Activated T-helper 9 cell treated with anti-CD3 and anti-CD28 coated beads, Interleukin-2, amount 50 U/mL, for 16 hours (primary cell): ENCODE measurements at places on chromosomes 5 and 9.

- peak; percentile 39 for DNase-seq
Observed at GRCh38 chr5:111550282-111551020, 38.1 kb upstream of the STARD4 start.

DNA sequence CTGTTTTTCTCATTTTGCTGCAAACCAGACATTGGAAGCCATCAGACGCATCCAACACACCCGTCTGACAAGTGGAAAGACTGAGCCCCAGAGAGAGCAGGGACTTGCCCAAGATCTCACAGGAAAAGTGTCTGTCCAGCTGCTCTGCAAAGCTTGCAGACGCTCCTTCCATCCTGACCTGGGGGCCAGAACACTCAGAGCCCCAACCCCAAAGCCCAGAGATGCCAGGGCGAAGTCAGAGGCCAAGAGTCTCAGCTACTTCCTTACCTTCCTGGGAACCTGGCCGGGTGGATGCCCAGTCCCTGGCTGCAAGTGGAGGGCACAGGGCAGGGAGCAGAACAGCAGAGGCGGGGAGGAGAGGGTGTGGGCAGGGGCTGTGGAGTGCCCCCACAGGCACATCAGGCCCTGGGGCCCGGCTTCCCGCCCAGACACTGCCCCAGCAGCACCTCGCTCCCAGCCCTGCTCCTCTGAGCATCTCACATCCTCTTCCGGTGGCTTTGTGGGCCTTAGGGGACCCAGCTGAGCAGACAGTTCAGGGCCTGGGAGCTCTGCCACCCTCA, 9.7 kb upstream of the RALGDS start:
- DNase-seq, result no peak

DNA sequence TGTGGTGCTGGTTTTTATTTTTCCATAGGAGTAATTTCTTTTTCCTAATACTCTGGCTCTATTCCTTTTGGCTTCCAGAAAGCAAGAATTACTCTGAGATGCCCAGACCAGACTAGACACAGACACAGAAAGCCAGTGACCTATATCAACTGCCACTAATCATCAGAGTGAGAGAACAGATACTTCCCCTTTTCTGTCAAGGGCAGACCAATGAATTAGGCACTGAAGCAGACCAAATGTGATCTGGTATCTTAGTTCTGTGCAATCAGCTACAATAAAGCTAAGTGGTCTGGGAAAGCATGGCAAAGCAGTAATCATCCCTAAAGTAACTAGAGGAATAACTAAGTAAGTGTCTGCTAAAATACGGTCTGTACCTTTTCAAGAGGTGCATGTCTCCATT, 239.1 kb downstream of the ELAVL2 start:
- DNase-seq, result no peak

DNA sequence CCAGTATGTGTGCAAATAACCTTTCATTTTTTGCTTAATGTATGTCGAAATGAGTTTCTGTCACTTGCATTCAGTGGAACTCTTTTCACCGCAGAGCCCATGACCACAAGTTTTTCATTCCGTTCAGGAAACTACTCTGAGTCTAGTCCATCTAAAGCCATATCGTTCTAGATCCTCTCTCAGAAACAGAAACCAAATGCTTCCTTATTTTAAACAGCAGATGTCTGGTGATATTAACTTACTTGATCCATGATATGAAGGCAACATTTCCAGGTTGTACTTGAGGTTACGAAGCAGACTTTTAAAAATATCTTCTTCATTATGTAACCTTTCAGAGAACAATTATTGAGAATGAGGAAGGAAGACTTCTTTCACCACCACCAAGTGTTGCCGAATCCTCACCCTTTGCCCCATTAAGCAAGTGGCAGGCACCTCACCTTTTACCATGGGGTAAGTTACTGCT, 72.4 kb upstream of the GNAQ start:
- no peak for DNase-seq

- DNase-seq, result no peak
Observed at GRCh38 chr9:107172979-107173347, 110.1 kb upstream of the RAD23B start.

- DNase-seq, result no peak
Observed at GRCh38 chr9:91489361-91489899, 65.8 kb upstream of the NFIL3 start.

DNA sequence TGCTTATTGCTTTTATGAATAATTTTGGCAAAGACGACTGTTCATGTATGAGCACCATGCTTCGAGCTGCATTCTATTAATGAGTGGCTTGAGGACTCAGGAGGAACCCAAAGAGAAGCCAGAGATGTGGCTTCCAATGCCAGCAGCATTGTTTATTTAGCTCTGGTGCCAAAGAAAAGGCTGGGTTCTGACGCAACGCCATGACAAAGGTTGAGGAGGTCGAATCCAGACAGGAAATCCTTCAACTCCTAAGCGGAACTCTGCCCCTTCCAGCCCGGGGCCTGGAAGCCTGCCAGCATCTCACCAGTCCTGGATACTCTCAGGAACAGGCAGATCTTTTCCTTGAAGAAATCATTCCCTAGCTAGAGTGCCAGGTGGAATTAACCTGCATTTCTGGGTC, 104.4 kb downstream of the ARHGAP26 start:
- DNase-seq, result no peak

DNA sequence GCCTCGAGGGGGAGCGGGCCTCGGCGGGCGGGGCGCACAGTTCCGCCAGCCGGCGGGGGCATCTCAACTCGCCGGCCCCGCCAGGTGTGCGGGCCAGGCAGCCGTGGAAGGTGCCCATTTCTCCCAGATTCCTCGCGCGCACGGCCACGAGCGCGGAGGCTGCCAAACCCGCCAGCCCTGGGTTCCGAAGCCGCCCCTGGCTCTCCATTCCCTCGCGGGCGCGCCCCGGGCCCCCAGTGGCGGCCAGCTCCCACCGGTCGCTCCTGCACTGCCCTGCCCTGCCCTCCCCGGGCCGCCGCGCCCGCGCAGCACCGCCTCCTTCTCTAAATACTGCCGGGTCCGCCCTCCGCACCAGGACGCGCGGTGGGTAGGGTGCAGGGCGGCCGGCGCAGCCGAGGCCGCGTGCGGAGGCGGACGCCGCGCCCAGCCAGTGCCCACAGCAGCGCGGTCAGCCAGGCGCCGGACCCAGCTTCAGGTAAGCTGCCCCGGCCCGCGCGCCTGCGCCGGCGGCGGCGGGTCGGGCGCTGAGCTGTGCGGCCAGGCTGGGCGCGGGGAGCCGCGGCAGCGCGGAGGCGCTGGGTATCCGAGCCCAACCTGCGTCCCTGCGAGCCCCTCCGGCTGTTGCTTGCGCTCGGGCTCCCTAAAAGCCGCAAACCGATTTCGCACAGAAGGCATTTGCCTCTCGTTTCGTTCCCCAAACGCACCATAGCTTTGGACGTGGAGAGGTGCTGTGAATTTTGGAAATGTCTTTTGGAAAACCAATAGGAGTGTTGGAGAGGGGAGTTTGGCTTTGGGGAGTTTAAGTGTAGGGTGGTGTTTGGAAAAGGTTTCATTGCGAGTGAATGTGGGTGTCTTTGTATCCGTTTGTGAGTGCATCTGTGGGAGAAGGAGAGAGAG, at the start of gene TMEM171:
TMEM171 (plus strand) TSS at position 354 of the 897 bp plus-strand sequence. CDS start 2,799 bp downstream, outside the sequence.
- no peak for DNase-seq

DNA sequence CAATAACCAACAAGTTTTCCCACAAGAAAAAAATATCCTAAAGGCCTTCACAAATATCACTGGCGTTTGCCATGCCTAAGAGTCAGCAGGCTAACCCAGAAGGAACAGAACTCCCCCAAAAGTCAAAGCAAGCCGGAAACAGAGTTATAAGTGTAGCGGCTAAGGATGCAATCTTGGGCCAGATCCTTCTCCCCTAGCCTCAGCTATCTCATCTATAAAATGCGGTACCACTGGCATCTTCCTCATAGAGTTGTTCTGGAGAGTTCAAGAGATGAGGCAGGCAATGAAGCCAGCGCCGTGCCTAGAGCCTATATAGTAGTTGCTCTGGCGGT, 632 bp downstream of the DPM2 start:
- DNase-seq, result no peak

GRCh38 chr9:121196389-121196788, 5.3 kb downstream of the RAB14 start:
- DNase-seq, result no peak

GRCh38 chr5:82100303-82101077, 128.7 kb downstream of the ATG10 start:
- no peak for DNase-seq

GRCh38 chr9:130417602-130418001, 27.2 kb upstream of the ASS1 start:
- DNase-seq, result no peak

DNA sequence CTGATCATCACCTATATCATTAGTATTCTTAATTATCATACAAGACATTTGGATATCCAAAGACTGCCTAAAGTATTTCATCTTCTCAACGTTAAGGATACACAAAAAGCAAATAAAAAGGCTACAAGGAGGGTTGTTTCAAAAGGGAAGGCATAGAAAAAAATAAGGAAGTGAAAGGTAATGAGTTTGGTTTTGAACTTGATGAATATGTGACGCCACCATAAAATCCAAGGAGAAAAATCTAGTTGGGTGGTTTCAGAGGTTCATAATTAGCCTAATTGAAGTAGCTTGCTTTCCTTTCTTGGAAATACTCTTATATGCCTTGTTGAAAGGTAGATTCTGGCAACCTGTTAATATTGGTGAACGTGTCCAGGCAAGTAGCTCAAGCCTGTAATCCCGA, 96.1 kb upstream of the SGCD start:
- DNase-seq, result no peak

DNA sequence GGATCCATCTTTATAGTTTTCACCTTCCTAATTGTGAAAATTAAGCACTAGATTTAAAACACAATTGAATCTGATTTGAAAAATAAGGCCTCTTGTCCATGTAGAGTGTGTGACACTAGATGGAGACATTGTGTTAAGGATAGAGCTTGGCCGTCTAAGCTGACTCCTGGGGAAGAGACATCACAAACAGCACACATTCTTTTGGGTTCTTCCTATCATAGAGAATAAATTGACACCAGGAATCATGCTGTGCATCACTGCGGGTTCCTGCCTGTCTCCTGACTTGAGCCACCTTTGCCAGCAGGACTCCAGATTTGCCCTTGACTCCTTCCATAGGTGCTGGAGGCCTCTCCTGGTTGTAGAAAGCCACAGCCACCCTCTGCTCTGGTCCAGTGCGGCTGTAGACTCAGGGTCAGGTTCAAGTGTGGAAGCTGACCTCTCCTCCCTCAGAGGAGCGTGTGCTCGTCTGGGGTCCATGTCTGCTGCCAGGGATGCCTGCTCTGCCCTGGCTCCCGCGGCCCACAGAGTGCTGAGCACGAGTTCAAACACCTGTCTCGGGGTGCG, 11.2 kb downstream of the ROPN1L start:
- no peak for DNase-seq

DNA sequence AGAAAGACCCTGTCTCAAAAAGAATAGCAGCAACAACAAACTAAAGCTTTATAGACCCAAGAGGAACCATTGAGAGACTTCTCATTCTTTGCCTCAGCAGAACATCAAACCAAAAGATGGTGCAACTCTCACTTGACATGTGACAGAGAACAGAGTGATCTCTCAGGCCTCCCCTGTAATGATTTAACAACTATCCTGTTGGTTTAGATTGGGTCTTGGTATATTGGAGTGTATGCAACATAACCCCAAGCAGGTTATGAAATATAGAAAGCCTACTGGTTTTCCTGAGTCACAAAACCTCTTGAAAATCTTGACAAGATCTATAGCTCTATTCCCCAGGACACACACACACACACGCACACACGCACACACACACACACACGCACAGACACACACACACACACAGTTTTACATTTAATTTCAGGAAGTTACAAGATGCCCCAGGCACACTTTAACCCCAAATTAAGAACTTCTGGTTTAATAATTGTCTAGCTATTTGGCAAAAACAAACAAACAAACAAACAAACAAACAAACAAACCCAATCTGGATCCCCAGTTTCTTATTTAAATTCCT, 6.5 kb upstream of the FGF1 start:
- no peak for DNase-seq
